ENCODE measurements at places on chromosomes 7 and 10. TPM values are rescaled to one million over a fixed set of nuclear protein-coding genes. Genes with fewer than 3 reads are reported as not detected.

- no peak overlapping the region for H3K27ac ChIP-seq
- no peak for DNase-seq
- no peaks in the 10 kb centered on the region for H3K36me3 ChIP-seq
- no peaks in the 10 kb centered on the region for H3K4me1 ChIP-seq
- no peak overlapping the region for H3K4me3 ChIP-seq
- no peaks in the 10 kb centered on the region for H3K27me3 ChIP-seq
These were observed 47.5 kb downstream of the PODXL start for GRCh38 chr7:131508754-131509486.

DNA sequence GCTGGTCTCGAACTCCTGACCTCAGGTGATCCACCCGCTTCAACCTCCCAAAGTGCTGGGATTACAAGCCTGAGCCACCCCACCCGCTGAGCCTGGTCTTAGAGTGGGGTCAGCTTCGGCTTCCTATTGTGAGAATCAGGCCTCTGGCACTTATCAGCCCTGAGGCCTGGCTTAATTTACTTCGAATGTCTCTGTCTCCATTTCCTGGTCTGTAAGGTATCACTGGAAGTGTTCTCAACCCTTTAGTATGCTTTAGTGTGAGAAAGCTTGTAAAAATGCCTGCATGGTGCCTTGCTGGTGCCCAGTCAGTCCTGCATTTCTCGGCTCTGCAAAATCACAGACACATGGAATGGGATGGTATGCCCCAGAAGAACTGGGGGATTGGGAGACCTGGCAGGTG, 671.4 kb upstream of the GALNT17 start:
- DNase-seq, result no peak
- H3K27me3 ChIP-seq, result no peaks in the 10 kb centered on the region
- peaks cover 10% of the 10 kb centered on the region for H3K4me1 ChIP-seq
- no peak overlapping the region for H3K4me3 ChIP-seq
- H3K36me3 ChIP-seq, result no peaks in the 10 kb centered on the region

DNA sequence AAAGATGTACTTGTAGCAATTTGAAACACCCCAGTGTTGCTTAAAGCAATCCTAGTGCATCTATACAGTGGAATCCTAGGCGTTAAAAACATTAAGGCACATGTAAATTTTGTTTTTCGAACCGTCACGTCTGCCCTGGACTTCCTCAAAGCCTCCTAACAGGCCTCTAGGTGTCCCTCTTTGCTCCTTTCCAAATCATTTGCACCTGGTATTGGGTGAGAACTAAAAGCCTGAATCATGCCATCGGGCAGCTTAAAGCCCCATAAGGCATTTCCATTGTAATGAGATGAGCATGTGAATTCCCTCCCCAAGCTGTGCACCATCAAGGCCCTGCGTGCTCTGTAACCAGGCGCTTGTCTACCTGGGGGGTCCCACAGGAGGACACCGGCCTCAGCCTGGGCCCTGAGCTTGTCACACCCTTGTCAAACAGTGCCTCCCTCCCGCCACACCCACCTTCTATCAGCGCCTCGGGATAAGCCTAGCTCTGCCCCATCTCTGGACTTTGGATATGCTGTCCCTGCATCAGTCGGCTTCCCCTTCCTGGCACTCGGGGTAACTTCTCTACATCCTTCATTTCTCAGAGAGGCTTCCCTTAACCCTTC, 89.2 kb downstream of the WDR11 start:
- H3K27ac ChIP-seq, result no peak overlapping the region
- no peak for DNase-seq
- no peak overlapping the region for H3K4me3 ChIP-seq
- H3K4me1 ChIP-seq, result no peaks in the 10 kb centered on the region

- no peak overlapping the region for H3K4me3 ChIP-seq
- H3K27ac ChIP-seq, result no peak overlapping the region
- DNase-seq, result no peak
These were observed 417.0 kb downstream of the CALN1 start for GRCh38 chr7:71995111-71995510.

DNA sequence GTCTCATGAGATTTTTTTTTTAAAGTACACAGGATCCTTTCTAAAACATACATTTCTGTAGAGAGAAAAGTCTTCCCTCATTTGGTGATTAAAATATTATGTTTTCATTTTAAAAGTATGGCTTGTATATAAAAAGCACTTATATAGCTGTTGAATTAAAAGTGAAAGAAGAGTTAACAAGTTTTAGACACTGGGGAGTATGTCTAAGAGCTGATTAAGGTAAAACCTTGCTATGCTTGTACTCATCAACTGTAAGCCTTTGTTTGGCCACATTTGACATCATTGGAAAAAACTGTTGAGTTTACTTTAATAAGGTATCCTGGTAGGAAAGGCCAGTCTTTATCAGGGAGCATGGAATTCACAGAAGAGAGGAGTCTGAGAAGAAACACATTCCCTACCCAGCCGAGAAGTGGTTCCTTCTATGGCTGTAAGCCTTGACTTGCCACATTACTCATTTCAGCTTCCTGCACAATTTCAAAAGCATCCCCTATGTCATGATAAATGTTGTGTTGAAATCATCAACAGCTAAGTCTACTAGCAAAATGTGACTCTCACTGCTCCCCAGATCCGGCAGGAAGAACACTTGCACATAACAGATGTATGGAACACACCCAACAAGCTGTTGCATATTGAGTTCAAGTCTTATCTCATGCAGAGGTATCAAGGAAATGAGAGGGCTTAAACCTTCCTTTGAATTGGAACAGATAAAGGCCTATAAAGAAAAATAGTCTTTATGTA, 171.8 kb upstream of the CDK1 start:
- no peak for DNase-seq
- H3K4me1 ChIP-seq, result no peaks in the 10 kb centered on the region
- H3K27me3 ChIP-seq, result no peaks in the 10 kb centered on the region
- H3K27ac ChIP-seq, result no peak overlapping the region
- H3K36me3 ChIP-seq, result no peaks in the 10 kb centered on the region

Gene GIMAP6
- 36.2 TPM for total RNA-seq
